ENCODE measurements at places on chromosomes 2 and 18.

- DNase-seq: no peak
These were observed 83.9 kb downstream of the RPE start for GRCh38 chr2:210086292-210086691.

DNA sequence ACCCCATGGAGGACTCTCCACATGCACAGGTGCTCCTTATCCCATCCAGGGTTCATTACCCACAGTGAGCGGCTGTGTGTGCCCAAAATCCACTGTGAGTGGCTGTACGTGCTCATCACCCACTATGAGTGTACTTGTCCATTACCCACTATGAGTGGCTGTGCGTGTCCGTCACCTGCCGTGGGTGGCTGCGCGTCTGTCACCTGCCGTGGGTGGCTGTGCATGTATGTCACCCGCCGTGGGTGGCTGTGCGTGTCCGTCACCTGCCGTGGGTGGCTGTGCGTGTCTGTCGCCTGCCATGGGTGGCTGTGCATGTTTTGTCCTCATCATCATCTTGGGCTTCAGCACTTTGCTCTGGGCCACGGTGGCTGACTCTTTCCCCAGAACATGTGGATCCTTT lies 78.6 kb upstream of the FN1 start:
- no peak for DNase-seq

GRCh38 chr2:201126308-201127151 lies 10.6 kb downstream of the CFLAR start:
- no peak for DNase-seq

GRCh38 chr2:206611736-206612135 lies 30.6 kb upstream of the FAM237A start:
- no peak for DNase-seq

- no peak for DNase-seq
These were observed 132.2 kb downstream of the ARL4C start for GRCh38 chr2:234364661-234365060.

GRCh38 chr2:168317282-168317681 lies 69.9 kb upstream of the STK39 start:
- no peak for DNase-seq

GRCh38 chr2:212644195-212644837 lies 105.7 kb upstream of the ERBB4 start:
- no peak for DNase-seq

DNA sequence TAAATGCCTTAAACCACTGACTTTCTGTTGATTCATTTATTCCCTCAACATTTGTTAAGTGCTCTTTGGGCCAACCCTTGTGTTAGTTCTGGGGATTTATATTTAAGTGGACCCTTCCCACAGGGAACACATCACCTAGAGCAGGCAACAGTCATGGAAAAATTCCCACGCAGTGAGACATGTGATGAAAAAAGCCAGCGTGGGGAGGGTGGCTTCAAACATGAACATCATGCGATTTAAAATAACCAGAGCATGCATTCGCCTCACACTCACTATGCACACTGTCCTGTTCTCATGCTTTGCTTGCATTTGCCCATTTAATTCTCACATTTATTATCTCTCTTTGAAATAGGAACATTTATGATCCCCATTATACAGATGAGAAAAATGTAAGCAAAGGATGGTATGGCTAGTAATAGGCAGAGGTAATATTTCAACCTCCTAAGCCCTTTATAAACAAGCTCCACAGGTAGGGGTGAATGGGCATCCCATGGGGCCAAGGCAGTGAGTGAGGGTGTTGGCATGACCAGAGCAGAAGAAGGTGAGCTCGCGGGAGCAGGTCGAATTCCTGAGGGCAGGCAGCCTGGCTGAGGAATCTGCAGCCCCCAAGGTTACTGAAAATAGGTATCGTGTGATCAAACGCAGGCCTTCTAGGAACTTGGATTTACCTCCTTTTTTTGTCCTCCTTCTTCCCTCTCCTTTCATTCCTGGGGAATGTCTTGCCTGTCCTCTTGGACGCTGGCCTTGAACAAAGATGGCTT lies 297.8 kb downstream of the MYCN start:
- DNase-seq: no peak

GRCh38 chr2:9385841-9386240 lies 37.5 kb downstream of the ITGB1BP1 start:
- no peak for DNase-seq

DNA sequence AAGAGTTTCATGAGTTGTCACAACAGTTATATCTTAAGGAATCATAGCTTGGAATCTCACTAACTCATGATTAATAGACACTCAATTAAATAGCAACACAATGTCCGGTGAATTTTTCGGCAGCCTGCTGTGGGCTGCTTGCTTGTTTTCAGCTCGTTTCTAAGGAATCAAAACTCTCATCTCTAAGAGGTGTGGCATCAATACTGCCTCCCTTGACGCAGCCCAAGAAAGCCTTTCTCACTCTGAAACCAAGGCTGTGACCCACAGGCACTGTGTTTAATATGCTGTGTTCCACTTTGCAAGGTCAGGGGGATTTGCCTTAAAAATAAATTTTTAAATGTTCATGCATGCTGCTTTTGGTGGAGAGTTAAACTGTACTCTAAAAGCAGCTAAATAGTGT lies 5.4 kb downstream of the DCC start:
- DNase-seq: no peak

DNA sequence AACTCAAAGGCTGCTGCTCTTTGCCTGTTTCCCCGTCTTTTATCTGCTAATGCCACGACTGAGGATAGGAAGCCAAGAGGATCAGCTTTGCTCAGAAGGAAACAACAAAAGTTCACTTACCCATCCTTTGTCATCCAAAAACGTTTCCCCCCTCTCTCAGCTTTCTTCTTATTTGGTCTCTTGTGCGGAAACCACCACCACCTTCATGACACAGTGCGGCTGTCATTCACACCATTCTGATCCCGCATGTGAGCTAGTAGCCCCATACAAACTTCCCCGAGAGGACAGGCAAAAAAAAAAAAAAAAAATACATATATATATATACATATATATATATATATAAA lies 656 bp downstream of the LRRTM4 start:
- no peak for DNase-seq

DNA sequence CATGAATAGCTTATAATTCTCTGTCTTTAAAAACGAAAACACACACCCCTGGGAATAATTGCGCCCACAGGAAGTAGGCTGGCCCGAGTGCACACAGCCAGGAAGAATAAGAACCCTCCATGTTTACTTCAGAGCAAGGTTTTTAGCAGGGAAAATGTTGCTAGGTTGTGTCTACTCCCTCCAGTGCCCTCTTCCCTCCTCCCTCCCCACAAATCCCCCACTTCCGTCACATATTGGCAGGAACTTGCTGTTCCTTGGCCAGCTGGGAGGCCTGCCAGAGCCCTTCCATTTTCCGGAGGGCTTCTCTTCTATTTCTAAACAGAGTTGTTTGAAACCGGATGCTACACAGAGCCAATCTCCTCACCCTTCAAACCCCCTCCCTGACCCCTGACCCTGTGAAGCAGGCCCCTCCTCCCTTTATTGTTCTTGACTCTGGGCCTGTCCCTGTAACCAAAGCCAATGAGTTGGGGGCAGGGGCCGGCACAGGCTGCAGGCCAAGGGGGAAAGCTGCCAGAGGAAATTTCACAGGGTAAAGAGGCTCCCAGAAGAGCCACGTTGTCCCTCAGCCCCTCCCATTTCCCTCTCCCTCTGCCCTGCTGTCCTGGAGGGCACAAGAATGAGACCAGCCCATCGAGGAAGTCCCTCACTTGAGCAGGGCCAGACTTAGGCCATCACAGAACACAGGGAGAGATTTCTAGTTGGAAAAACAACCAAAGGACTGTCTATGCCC lies 49.8 kb upstream of the LGALSL start:
- peak; percentile 38 for DNase-seq

DNA sequence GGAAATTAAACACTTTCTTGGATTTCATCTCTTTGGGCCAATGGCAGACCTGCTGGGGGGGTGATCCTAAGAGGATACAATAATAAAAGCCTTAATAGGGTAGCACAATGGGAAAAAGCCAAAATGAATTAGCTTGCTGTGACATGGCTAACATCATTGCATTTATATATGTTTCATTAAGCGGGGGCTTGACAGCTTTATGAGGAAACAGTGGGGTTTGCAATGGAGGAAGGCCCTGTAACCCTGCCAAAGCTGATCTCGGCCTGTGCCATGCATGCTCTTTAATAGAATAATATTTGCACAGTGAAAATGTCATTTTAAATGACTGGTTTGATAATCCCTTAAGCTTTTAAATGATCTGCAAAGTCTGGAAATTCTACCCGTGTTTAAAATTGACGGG lies 291.5 kb downstream of the SLC4A3 start:
- no peak for DNase-seq
